Prostate gland (tissue), 2 donors: ENCODE measurements at places on chromosomes 4 and X. TPM values are rescaled to one million over a fixed set of nuclear protein-coding genes. Genes with fewer than 3 reads are reported as not detected.

The DCLK2 gene
- 18.6 TPM for total RNA-seq

The MAGEA12 gene
- not detected for total RNA-seq

The SCML1 gene
- 5.9 TPM for total RNA-seq

The ADAM29 gene
- total RNA-seq: 5.3 TPM

The FAM114A1 gene
- total RNA-seq: 118 TPM

The OTC gene
- not detected for total RNA-seq

The TLR1 gene
- total RNA-seq: 7.4 TPM

The STATH gene
- total RNA-seq: not detected

The ADH1A gene
- not detected for total RNA-seq

The LONRF3 gene
- 8.1 TPM for total RNA-seq

The PABPC5 gene
- total RNA-seq: 3.1 TPM

DNA sequence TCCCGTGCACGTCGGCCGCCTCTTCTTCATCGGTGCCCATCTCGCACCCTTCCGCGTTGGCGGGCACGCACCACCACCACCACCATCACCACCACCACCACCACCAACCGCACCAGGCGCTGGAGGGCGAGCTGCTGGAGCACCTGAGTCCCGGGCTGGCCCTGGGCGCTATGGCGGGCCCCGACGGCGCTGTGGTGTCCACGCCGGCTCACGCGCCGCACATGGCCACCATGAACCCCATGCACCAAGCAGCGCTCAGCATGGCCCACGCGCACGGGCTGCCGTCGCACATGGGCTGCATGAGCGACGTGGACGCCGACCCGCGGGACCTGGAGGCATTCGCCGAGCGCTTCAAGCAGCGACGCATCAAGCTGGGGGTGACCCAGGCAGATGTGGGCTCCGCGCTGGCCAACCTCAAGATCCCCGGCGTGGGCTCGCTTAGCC, 1.4 kb downstream of the POU4F2 start:
- no peak overlapping the region for H3K27ac ChIP-seq
- no peak overlapping the region for H3K4me3 ChIP-seq
- DNase-seq: no peak

DNA sequence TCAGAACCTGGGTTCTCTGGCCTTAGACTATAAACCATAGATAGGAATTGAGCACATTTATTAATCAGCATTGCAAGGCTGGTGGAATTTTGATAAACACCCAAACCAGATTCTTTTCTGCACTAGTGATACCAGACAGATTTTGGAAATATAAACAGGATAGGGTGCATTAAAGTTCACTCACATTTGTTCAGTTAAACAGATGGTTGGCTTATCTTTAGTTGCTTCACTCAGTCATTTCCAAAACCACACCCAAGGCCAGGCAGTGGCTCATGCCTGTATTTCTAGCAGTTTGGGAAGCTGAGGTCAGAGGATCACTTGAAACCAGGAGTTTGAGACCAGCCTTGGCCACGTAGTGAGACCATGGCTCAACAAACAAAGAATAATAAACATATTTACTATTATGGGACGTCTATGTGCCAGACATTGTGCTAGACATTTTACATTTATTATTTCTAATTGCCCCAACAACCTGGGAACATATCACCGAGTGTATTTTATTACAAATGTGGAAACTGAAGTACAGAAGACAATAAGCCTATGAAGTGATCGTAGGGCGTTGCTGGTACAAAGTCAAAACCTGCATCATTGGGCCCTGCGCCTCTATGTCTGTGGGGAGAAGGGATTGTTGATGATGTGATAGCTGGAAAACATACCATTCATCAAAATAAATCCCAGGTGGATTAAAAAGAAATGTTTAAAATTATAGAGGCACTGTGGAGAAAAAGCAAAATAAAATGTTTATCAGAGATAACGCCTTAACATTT, 15.0 kb downstream of the ADD1 start:
- H3K4me3 ChIP-seq: no peak overlapping the region
- H3K4me1 ChIP-seq: peaks cover 14% of the 10 kb centered on the region
- H3K36me3 ChIP-seq: no peaks in the 10 kb centered on the region
- no peak for DNase-seq

GRCh38 chr4:146709956-146710355, 71.3 kb downstream of the POU4F2 start:
- H3K27me3 ChIP-seq: no peaks in the 10 kb centered on the region
- no peak for DNase-seq
- no peak overlapping the region for H3K27ac ChIP-seq

DNA sequence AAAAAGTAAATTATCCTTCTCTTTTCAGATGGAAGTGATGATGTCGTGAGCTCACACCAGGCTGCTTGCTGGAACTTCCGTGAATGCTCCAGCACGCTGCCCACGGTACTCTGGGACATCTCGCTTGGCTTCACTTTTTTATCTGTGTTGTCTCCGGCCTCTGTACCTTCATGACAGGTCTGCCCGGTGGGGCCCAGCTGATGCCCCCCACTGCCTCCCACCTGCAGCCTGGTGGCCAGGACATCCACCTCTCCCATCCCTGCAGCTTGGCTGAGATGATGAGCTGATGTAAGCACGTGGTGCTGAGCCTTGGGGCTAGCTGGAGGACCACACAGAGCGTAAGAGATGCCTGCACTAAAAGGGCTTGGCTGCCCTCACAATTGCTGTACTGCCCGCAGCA, 59.0 kb upstream of the HELT start:
- no peaks in the 10 kb centered on the region for H3K4me1 ChIP-seq
- H3K36me3 ChIP-seq: no peaks in the 10 kb centered on the region
- H3K4me3 ChIP-seq: no peak overlapping the region
- no peak for DNase-seq
- H3K27ac ChIP-seq: no peak overlapping the region

GRCh38 chr4:77047037-77047436, 28.8 kb downstream of the CCNI start:
- H3K36me3 ChIP-seq: no peaks in the 10 kb centered on the region
- no peaks in the 10 kb centered on the region for H3K4me1 ChIP-seq
- no peak overlapping the region for H3K4me3 ChIP-seq
- no peaks in the 10 kb centered on the region for H3K27me3 ChIP-seq
- no peak overlapping the region for H3K27ac ChIP-seq
- no peak for DNase-seq

- no peaks in the 10 kb centered on the region for H3K36me3 ChIP-seq
- H3K4me3 ChIP-seq: no peak overlapping the region
- no peaks in the 10 kb centered on the region for H3K4me1 ChIP-seq
These were observed 160.0 kb upstream of the ARX start for GRCh38 chrX:25175743-25176142.

GRCh38 chr4:79865201-79865597, 207.8 kb downstream of the ANTXR2 start:
- no peak overlapping the region for H3K4me3 ChIP-seq
- H3K27me3 ChIP-seq: no peaks in the 10 kb centered on the region
- H3K4me1 ChIP-seq: no peaks in the 10 kb centered on the region
- no peak overlapping the region for H3K27ac ChIP-seq
- DNase-seq: no peak

DNA sequence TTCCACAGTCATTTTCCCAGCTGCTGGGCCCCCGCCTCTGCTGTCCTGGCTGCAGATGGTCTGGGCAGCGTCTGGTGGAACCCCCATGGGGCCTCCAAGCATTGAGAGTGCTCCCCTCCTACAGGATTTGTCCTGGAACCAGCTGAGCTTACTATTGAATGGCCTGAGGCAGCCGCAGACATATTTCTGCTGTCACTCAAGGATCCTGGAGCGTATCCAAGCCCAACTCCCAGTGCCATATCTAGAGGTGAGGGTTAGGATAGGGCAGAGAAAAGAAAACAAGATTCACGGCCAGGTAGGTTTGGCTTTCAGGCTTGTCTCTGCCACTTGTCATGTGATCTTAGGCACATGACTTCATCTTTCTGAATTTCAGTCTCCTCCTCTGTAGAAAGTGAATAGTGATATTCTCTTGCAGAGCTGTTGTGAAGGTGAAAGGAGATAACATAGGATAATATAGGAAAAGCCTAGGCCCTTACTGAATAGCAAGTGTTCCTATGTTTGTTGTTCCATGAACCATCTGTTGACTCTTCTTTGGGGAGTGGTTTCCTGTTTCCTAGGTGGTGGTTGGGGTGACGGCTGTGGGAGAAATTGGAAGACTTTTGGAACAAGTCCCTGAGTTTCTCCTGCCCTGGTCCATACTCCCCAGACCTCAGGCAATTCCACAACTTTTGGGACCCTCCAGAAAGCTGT, 52.3 kb downstream of the SEPSECS start:
- DNase-seq: no peak
- H3K36me3 ChIP-seq: no peaks in the 10 kb centered on the region
- H3K27ac ChIP-seq: no peak overlapping the region
- no peaks in the 10 kb centered on the region for H3K4me1 ChIP-seq
- H3K4me3 ChIP-seq: no peak overlapping the region

DNA sequence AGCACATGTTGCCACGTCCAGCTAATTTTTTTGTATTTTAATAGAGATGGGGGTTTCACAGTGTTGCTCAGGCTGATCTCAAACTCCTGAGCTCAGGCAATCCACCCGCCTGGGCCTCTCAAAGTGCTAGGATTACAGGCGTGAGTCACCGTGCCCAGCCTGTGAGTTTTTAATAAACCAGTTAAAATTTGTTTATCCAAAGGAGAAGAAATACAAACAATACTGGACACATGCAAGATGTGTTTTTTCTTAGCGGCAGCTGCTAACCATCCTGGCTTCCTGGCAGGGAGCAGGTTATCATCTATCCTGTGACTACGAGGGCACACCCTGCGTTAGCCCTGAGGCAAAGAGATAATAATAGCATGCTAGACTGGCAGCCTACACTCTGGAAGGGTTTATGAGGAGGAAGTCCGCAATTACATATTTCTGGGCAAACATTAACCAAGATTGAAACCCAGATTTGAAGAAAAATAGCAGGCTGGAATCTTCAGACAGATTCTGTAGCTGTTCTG, 191.4 kb downstream of the SPRY1 start:
- H3K4me1 ChIP-seq: no peaks in the 10 kb centered on the region
- H3K4me3 ChIP-seq: no peak overlapping the region
- H3K27ac ChIP-seq: peak overlapping the region; percentile 60
- H3K27me3 ChIP-seq: no peaks in the 10 kb centered on the region

- H3K27ac ChIP-seq: no peak overlapping the region
- H3K36me3 ChIP-seq: no peaks in the 10 kb centered on the region
- no peak for DNase-seq
These were observed 2393.9 kb downstream of the ARAP2 start for GRCh38 chr4:33850371-33850902.

DNA sequence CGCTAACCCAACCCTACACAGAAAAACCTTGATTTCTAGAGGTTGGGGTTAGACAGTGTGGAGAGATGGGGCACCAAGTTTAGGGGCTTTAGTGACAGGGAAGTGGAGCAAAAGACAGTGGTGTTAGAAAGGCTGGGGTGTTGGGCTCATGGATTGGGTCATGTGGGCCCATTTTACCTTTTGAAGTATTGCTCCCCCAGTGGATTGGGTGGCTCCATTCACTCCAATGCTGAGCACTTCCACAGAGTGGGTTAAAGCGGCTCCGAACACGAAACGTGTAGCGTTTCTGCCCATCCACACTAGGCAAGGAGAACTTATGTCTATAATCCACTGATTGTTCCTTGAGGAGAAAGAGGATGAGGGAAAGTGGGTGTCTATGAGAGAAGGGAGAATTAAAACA, 2.3 kb downstream of the IL2RG start:
- no peaks in the 10 kb centered on the region for H3K4me1 ChIP-seq
- no peak overlapping the region for H3K4me3 ChIP-seq
- H3K27ac ChIP-seq: no peak overlapping the region
- no peaks in the 10 kb centered on the region for H3K27me3 ChIP-seq
- no peaks in the 10 kb centered on the region for H3K36me3 ChIP-seq

DNA sequence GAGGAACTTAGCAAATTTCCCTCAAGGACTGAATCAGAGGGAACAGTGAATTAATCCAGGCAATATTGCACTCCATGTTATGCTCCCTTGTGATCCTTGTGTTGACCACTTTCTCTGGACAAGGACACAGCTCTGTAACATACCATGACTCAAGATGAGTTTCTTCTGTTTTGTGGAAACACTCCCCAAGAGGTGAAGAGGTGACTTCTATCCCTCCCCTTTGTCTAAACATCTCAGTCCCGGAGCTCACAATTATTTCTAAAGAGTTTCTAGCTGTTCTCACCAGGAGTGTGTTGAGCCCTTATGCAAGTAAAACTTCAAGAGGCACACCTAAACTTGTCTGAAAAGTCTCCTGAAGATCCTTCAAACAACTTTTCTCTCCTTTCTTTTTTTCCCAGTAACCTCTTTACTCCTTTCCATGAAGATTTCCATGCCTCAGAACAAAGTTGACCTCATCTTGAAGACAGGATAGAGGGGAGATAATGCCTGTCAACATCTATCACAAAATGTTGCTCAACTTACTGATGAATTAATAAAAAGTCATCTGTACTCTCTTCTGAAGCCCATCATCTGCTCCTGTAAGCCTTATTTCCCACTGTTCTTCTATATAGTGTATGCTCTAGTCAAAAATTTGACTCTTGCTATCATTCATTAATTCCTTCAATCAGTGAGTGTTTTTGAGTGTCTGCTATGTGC, 429.1 kb downstream of the SPRY1 start:
- no peaks in the 10 kb centered on the region for H3K36me3 ChIP-seq
- no peak for DNase-seq
- no peak overlapping the region for H3K27ac ChIP-seq
- H3K27me3 ChIP-seq: no peaks in the 10 kb centered on the region
- no peaks in the 10 kb centered on the region for H3K4me1 ChIP-seq
- H3K4me3 ChIP-seq: no peak overlapping the region

DNA sequence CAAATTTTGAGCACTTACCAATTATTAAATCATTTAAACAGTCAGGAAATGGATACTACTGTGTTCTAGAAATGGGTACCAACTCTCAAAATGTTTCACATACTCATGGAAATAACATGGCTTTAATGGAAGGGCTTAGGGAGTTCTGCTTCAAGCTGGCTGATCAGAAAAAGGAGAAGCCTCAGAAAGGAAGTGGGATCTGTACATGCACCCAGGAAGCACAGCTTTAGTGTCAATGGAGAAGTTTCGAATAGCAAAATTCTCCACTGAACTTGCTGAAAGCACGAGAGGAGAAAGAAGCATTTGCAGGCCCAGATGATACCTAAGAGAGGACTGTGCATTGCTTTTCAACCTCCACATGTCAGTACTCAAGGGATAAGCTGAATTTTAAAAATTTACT, 11.1 kb upstream of the HS3ST1 start:
- no peaks in the 10 kb centered on the region for H3K4me1 ChIP-seq
- no peaks in the 10 kb centered on the region for H3K27me3 ChIP-seq
- DNase-seq: no peak
- no peak overlapping the region for H3K4me3 ChIP-seq

GRCh38 chr4:125315576-125316400, 1.0 kb downstream of the FAT4 start:
- H3K27me3 ChIP-seq: no peaks in the 10 kb centered on the region
- H3K4me1 ChIP-seq: no peaks in the 10 kb centered on the region
- DNase-seq: peak; percentile 12
- peak overlapping the region; percentile 69 for H3K4me3 ChIP-seq
- H3K27ac ChIP-seq: peak overlapping the region; percentile 78

- H3K27ac ChIP-seq: no peak overlapping the region
- H3K27me3 ChIP-seq: no peaks in the 10 kb centered on the region
- H3K4me3 ChIP-seq: no peak overlapping the region
- H3K4me1 ChIP-seq: no peaks in the 10 kb centered on the region
These were observed 20.5 kb downstream of the SUPT20HL2 start for GRCh38 chrX:24293412-24293811.
